ENCODE measurements at places on chromosomes 11 and 22.

- no peak for DNase-seq
These were observed 30.5 kb upstream of the PPARA start for GRCh38 chr22:46119729-46120419.

- DNase-seq: no peak
These were observed 18.7 kb downstream of the TMPRSS13 start for GRCh38 chr11:117910525-117910924.

DNA sequence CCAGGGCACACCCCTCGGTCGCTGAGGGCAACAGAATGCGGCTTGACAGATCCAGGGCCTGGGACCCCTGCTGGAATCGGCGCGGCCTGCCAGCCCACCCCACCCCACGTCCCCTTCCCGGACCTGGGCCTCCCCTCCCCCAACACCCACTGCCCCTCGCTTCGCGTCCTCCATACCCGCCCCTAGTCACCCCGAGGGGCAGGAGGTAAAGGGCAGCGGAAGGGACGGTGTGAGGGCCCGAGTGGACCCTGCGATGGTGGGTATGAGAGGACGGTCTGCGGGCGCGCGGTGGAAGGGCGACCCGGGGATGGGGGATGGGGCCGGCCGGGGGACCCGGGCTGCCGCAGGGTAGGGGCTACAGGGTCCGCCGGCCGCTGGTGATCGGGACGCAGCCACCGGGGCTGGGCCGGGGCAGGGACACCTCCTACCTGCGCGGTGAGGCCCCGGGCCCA, 311 bp downstream of the APBB1 start:
- no peak for DNase-seq

- DNase-seq: no peak
These were observed 3.4 kb upstream of the OR4C6 start for GRCh38 chr11:55658608-55659007.

- no peak for DNase-seq
These were observed 620.7 kb upstream of the ARHGAP42 start for GRCh38 chr11:100066399-100066798.

DNA sequence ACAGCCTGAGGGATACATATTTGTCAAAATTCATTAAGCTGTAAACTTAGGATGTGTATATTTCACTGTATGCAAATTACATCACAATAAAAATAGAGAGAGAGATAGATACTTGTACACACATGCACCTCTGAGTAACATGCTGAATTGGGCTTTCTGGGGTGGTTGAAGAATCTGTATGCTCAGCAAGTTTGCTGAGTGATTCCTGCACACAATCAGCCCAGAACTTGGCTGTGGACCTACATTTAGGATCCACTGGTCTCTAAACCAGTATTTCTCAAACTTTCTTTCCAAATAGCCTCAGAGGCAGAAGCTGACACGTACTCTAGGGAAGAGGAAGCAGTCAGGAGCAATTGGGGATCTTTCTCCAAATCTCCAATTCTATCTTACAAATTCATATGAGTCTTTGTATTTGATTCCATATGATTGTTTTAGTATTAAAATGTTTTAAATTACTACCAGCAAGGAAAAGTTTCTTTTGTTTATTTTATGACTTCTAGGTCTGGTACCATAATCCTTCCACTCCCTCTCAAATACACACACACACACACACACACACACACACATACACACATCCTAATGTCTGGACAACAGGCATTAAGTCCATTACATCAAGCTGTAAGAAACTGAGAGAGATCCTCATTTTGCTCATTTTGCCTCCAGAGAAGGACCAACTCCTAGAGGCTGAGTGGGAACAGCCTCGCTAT, 20.0 kb downstream of the SYT13 start:
- no peak for DNase-seq

DNA sequence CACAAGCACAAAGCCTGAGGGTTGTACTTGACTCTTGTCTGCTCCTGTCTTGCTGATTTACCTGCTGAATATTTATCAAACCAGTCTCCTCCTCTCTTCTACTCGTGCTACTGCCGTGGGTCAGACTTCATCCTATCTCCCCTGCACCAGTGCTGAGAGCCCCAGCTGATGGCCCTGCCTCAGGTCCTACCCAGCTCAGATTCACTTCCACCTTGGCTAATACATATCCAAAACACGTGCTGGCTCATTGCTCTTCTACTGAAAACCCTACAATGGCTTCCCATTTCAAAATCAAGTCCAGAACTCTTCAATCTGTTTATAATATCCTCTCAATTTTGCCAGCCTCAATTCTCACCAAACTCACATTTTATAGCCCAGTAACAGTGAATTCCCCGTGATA, 48.3 kb downstream of the RAB30 start:
- DNase-seq: no peak

Data from CD4-positive, alpha-beta T cell (primary cell).